CD8-positive, alpha-beta T cell (primary cell): ENCODE measurements at places on chromosomes 2 and 18.

DNA sequence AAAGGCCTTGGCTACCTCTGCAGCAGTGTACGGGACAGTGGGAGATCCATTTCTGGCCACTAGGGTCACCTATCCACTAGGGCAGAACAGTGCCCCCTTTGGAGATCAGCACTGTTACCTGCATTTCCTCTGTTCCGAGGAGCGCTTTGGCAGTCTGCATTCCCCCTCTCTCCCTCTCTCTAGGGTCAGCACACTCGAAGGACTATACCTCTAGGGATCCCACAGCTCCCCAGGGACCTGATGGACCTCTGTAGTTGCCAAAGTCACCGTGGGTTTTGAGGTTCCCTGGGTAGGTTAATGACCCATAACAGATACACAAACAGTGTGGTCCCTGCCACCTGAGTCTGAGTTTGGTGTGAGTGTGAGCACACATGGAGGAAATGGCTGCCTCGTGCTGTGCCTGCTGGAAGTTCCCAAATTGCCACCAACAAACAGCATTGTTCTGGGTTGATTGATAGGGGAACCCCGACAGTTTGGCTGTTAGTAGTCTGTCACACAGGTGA lies 99.8 kb upstream of the VWC2L start:
- no peak for DNase-seq

DNA sequence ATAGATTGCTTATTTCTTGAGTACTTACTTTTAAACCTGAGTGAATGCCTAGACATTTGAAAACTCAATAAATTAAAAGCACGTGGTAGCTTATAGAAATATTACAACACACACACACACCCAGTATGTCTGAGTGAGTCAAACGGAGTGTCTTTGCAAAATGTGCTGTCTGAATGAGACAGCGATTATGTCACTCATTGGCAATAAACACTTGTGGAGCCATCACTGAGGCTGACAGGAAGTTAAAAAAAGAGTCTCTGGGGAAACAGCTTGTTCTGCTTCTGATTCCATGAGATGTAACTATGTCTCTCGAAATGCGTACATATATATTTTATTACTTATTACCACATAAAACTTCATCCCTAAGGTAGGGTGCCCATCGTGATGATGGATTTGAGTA lies 22.3 kb upstream of the VPS4B start:
- DNase-seq, result peak; percentile 31

GRCh38 chr2:99831772-99832171 lies 310.6 kb downstream of the AFF3 start:
- no peak for DNase-seq

DNA sequence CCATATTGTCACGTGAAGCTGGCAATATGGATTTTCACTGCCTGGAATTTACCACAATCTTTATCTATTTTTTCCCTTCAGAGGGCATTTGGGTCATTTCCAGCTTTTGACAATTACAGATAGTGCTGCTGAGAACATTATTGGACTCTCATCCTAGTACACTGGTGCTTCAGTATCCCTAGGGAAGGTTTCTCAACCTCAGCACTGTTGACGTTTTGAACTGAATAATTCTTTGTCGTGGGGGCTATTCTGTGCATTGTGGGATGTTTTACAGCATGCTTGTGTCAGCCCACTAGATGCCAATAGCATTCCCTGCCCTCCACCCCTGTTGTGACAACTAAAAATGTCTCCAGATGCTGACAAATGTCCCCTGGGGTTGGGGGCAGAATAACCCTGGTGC lies 185.7 kb downstream of the TPGS2 start:
- no peak for DNase-seq

- no peak for DNase-seq
These were observed 190.4 kb downstream of the MC4R start for GRCh38 chr18:60182223-60182622.

GRCh38 chr18:9410515-9410914 lies 64.8 kb upstream of the RALBP1 start:
- DNase-seq, result no peak
